ENCODE measurements at places on chromosomes 12 and 14.
A peak's percentile ranks its signal among the peaks of the same experiment; 100 is the strongest.

DNA sequence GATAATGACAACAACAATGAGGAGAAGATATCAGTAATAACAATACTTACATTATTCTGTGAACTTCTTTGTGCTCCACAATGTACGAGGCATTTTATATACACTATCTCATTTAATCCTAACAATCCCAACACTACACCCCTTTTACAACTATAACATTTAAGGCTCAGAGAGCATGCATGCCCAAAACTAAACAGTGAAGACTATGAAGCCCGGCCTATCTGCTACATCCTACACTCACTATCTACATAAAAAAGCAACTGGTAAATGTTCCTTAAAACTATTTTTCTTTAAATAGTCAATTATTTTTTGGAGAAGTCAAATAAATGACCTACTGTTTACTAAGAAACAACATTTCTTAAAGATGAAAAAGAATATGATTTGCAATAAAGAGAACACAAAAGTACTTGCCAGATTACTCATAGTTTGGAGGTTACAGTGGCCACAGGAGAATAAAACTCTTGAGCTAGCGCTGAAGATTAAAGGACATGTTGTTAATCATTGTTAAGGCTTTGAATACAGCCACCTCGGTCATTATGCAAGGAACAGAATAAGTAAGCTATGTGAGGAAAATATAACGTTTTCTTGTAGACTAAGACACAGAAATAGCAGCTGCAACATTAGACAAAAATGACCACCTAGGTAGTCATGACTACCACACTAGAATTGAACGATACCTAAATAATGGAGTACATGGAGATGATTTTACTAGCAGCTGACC lies 56.7 kb downstream of the EPS8 start:
- DNase-seq = no peak

GRCh38 chr12:40261937-40262336 lies 37.1 kb downstream of the LRRK2 start:
- DNase-seq = no peak

GRCh38 chr14:103288076-103288766 lies 45.8 kb upstream of the EIF5 start:
- DNase-seq = no peak

- DNase-seq = no peak
These were observed 325.5 kb downstream of the RAD51B start for GRCh38 chr14:68145036-68145435.

GRCh38 chr12:6817662-6818157 lies 3.9 kb upstream of the GPR162 start:
- DNase-seq = no peak

GRCh38 chr12:106021516-106021915 lies 117.2 kb downstream of the NUAK1 start:
- no peak for DNase-seq

DNA sequence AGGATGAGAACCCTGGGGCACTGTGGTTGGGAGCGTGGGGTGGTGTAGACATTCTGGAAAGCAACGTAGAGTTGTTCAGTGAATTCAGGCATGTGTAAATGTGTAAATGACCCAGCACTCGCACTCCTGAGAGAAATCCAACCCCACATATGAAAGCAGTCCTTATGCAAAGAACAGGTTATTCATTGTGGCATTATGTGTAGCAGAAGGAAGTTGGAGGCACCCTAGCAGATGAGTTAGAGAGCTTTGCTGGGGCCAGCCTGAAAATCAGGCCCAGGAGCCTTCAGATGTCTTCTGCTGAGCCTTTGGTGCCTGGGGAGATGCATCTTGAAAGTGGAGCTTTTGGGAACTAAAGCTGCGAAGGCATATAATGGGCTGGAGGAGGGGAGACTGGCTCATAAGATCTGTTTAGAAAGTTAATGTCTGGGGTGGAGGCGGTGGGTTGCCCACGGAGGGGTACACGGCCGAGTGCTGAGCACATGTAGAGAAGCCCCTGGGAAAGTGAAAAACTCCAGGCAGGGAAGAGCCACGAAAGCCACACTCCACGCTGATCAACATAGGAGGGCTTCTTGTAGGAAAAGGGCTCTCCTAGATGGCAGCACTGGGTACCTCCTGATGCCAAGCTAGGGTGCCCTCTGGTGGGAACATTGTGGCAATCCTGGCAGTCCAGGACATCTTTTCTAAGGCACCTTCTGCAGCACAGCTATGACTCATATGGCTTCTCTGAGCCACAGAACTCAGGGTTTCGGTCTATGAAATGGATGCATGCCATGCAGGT lies 6.0 kb upstream of the KRT83 start:
- peak; percentile 82 for DNase-seq

GRCh38 chr12:69105101-69105962 lies 134.0 kb upstream of the CPSF6 start:
- DNase-seq = no peak

DNA sequence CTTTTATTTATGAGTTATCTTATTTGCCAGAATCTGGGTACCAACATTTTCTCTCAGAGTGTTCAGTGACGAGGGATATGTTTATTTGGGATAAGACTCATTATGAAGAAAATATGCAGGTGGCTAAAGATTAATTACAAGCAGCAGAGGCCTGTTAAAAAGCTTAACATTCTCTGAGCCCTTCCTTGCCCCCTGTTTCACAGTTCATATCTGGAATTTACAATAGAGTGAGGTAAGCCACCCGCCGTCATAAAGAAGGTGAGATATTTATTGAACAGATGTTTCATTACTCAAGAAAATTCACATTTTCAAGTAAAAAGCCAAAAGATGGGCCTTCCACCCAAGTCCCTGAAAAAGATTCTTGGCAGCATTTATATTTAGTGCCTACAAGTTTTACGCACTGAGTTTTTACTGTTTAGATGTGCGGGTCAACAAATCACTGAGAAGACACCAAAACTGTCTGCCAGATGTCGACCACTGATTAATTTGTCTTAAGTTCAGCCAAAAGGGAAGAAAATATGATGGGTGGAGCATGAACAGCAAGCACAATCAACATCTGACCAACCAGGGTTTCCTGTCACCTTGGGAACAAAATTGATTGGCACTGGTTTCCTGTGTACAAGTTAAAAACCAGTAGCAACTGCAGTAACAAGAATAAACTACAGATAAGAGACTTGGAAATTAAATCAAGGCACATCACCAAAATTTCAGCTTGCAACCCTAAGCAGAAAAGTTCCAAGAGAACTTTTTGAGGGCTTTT lies 85.5 kb upstream of the PTPRB start:
- DNase-seq = no peak

DNA sequence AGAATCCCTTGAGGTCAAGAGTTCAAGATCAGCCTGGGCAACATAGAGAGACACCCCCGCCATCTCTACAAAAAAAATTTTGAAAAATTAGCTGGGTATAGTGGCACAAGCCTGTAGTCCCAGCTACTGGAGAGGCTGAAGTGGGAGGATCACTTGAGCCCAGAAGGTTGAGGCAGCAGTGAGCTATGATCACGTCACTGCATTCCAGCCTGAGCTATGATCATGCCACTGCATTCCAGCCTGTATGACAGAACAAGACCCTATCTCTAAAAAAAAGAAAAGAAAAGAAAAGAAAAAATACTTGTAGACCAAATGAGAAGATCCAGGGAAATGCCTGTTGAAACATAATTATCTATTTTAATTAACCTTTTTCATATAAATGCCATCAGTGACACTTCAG lies 93.8 kb upstream of the MDM1 start:
- DNase-seq = no peak

- DNase-seq = no peak
These were observed 81.4 kb downstream of the PIWIL1 start for GRCh38 chr12:130419116-130419515.

DNA sequence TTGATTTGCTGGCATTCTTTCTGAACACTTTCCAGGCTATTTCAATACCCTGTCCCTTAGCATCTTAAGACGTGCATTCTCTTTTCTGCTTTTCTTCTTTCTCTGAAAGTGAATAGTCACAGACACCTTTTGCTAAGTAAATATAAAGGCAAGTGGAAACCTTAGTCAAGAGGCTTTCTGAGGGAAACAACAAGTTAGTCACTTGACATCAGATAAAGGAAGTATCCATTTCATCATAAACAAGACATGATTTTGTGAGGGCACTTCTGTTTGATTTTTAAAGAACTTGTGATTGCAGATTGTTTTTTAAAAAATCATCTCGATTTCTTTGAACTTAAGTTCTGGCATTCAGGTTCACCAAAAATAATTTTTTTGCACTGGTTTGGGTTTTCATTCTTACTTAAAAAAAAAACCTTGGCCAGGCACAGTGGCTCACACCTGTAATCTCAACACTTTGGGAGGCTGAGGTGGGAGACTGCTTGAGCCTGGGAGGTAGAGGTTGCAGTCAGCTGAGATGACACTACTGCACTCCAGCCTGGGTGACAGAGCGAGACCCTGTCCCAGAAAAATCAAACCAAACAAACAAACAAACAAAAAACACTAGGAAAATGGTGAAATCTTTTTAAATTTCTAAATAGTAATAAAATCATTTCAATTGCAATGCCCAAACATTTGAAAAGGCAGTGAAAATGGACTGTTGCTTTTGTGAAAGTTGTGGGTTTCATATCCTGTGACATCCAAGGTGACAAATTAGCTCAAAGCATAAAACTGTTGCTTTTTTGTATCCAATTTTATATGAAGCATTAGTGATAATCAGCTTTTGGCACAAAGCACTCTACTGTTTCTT lies 8.3 kb upstream of the KLHL42 start:
- DNase-seq = no peak

GRCh38 chr14:53640695-53641094 lies 315.9 kb downstream of the BMP4 start:
- DNase-seq = no peak

DNA sequence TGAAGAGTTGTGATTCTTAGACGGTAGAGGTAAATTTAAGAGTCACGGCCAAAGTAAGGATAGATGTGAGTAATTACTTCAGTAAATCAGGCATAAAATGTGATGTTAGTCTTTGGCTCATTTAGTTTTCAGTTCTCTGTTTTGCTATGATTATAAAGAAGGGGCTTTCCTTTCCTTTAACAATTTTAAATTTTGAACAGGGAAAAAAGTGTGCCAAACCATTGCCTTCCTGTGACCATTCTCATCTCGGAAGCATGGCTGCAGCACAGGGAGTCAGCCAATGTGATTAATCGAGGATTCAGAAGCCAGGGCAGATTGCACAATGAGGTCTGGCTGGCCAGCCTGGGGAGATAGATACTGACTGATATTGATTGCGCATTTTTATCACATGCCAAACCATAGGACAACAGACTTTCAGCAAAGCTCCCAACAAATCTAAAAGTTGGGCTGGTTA lies 480.2 kb upstream of the PRICKLE1 start:
- DNase-seq = no peak

GRCh38 chr12:116456330-116457082 lies 102.7 kb upstream of the MAP1LC3B2 start:
- no peak for DNase-seq

GRCh38 chr12:6748761-6749160 lies 4.2 kb downstream of the MLF2 start:
- no peak for DNase-seq

DNA sequence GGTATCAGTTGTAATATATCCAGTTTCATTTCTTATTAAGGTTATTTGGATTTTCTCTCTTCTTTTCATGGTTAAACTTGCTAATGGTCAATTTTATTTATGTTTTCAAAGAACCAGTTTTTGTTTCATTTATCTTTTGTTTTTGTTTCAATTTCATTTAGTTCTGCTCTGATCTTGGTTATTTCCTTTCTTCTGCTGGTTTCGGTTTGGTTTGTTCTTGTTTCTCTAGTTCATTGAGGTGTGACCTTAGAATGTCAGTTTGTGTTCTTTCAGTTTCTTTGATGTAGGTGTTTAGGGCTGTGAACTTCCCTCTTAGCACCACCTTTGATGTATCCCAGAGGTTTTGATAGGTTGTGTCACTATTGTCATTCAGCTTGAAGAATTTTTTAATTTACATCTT lies 145.6 kb upstream of the SLCO1B1 start:
- no peak for DNase-seq

DNA sequence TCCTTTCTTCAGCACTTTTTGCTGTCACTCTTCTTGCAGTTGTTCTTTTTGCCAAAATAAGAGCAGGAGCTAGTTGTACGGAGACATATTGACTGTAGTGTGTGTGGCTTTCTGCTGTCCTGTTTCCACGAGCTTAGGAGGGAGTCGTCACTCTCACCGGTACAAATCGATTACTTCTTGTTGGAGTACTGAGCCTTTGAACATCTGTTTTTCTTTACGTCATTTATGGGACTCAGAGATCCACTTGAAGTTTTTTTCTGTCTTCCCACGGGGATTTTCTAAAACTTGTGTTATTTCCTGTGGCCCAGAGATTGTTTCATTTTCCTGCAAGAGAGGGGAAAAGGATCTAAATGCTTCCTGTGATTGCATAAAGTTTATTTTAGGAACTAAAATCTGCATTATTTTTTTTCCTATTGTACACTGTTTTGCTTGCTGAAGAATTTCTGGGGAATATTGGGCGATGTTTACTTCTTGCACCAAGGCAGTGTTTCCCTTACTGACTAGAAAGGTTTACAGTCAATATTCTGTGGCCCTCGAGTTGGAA lies 199.8 kb upstream of the ARHGAP5 start:
- no peak for DNase-seq

- DNase-seq = no peak
These were observed 20.9 kb downstream of the KMT2D start for GRCh38 chr12:49039421-49040363.

- no peak for DNase-seq
These were observed 123.4 kb downstream of the CCDC91 start for GRCh38 chr12:28313631-28314030.
